NCI-H524 treated with DMSO at 0.1 percent for 48 hours (cell line): ENCODE measurements at places on chromosomes 12 and 14.

DNA sequence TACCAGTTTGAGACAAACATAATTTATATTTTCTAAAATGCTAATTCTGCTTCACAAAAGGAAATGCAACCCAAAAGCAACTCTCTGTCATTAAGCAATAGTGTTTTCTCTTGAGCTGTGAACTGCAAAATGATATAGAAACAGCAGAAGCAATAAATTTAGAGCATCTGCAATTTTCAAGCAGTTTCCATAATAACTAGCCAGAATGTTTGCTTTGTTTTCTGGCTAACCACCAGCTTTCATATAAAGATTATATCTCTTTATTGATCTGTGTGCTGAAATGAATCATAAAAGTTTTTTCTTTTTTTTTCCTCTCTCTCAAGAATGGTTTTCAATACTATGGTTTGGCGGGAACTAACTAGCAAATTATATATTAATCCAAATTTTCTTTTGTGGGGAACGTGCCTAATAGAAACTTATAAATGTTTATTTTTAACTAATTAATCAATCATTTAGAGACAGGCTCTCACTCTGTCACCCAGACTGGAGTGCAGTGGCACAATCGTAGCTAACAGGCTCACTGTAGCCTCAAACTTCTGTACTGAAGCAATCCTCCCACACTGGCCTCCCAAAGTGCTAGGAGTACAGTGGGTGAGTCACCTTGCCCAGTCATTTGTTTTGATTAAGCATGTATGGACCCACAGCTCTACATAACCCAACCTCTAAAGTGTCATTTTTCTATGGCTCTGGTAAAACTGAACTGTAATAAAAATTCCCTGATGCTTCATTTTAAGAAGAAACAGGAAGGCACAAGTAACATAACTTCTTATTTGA lies 830.1 kb upstream of the MGAT4C start:
- DNase-seq = no peak

DNA sequence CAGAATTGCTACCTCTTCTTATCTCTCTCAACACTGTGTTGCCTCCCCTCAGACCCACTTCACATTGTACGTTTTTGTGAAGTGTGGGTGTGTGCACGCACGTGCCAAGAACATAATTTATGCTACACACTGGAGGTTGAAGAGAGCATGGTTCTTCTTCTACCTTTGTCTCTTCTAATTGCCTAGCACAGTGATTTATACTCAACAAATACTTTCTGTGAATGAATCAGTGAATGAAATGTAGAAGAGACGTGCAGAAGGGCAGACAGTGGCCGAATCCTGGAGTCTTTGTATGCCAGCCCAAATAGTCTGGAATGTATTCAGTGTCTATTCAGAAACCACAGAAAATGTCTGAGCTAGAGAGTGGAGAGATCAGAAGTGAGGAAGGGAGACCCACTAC lies 4.6 kb upstream of the SAMD4A start:
- no peak for DNase-seq

- no peak for DNase-seq
Measured at GRCh38 chr12:74891083-74891668, 318.5 kb downstream of the KCNC2 start.

DNA sequence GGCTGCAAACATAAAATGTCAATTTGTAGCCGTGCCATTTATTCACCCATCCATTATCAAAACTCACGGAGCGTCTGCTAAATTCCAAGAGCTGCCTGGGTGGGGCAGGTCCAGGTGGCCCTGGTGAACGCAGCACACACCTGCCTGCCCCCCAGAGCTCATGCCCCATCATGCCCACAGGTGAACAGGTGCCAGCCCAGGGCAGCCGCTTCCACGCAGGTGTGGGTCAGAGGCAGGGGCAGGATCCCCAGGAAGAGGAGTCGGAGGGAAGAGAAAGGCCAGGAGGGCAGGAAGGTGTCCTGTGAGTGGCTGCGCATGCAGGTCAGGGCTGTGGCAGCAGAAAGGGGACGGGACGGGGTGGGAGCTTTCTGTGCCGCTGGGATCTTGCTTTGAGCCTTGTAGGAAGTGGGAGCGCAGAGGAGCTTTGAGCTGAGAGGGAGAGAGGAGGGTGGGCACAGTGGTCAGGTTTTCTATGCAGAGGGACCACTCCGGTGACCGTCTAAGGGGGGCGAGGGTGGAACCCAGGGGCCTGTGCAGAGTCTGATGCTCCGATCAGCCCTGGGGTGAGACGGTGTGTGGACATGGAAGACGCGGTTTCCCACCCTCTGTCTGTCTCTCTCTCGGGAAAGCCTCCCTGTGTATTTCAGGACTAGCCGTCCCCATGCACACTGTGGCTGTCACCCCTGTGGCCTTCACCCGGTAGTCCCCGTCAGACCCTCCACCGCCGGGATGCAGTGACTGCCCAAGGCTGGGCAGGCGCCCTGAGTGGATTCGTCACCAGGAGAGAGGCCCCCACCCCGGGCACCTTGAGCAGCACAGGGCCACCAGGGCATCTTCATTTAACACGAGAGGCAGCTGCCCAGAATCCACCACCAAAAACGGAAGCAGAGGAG lies 26.7 kb downstream of the GALNT9 start:
- no peak for DNase-seq

GRCh38 chr14:33280646-33281045 lies 342.0 kb downstream of the NPAS3 start:
- DNase-seq = no peak

- DNase-seq = no peak
Measured at GRCh38 chr14:35295845-35296161, 3.6 kb downstream of the PSMA6 start.

DNA sequence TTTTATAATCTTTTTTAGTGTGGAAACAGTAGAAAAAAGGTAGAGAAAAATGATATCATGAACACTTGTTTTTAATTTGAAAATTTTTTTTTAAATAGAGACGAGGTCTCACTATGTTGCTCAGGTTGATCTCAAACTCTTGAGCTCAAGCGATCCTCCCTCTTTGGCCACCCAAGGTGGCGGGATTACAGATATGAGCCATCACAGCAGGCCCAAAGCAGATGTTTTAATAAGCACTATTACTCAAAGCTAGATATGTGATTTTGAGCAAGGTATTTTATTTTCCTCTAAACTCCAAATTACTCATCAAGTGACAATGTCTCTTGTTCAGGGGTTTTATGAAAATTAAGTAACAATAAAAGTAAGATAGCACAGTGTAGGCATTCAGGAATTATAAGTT lies 10.7 kb upstream of the WDR89 start:
- DNase-seq = no peak

- DNase-seq = no peak
Measured at GRCh38 chr14:38839694-38840365, 263.2 kb downstream of the SEC23A start.

- no peak for DNase-seq
Measured at GRCh38 chr12:46473634-46474329, 101.2 kb upstream of the SLC38A2 start.

- no peak for DNase-seq
Measured at GRCh38 chr14:68670359-68670715, 122.5 kb downstream of the ZFP36L1 start.
